ENCODE measurements at places on chromosomes 2 and 18.

GRCh38 chr2:73237168-73237567, 3.1 kb downstream of the CCT7 start:
- no peak for DNase-seq

DNA sequence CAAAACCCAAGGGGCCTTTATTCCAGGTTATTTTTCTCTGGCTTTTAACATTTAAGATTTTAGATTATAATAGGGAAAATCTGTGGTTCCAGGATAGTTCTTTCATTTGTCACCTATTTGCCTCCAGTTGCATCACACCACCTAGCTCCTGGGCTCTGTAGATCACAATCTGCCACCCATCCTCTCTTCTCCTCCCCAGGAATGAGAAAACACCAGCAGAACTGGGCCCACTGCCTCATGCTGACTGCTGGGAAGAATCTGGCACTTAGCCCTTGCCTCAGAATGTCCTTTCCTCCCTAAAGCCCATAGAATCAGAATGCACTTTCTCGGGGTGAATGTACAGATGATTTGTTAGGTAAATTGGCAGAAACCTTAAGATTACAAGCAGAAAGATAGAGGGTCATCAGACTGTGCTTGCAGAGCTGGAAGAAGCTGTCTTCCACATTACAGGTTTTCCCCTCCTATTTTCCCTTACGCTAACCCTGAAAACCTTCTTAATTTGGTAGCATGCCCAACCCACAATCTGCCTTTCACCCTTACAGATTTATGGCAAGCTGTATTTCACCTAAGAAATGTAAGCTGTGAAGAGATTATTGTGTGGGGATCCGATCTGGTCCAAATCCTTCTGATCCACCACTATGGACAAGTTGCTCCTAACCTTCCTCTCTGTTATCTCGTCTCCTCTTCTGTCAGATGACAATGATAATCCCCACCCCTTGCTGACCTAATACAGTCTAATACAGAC, 72.6 kb downstream of the LRRC30 start:
- DNase-seq, result no peak

DNA sequence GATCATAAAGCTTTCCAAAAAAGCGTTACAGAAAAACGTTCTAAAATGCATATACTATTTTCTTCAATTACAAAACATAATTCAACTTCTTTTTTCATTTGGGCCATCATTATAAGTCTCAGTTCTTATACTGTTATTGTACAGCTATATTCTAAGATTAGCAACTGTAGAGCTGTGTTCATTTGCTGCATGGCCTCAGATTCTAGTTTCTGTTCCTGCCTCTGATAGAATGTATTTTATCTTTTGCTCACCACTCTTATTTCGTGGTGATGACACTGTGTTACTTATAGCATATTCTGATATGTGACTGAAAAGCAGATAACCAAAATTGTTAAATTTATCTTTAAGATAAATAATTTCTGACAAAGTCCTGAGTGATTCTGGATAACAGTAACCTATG, 67.2 kb downstream of the PTRHD1 start:
- DNase-seq, result no peak

- no peak for DNase-seq
These were observed 2.6 kb upstream of the HOXD13 start for GRCh38 chr2:176089843-176090395.

GRCh38 chr18:52685316-52685715, 345.3 kb downstream of the DCC start:
- DNase-seq, result no peak

DNA sequence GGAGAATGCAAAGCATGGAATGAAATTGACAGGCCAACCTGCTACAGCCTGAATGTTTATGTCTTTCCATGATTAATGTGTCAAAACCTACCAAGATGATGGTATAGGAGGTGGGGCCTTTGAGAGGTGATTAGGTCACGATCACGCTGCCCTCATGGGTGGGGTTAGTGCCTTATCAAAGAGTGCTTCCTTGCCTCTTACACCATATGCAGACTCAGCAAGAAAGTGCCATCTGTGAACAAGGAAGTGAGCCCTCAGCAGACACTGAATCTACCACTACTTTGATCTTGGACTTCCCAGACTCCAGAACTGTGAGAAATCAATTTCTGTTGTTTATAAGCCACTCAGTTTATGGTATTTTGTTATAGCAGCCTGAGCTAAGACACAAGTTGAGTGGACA, 147.5 kb upstream of the BCL2L11 start:
- DNase-seq, result no peak

- no peak for DNase-seq
These were observed 482.9 kb upstream of the SPRED2 start for GRCh38 chr2:65915273-65915672.

GRCh38 chr2:216119146-216119545, 10.0 kb downstream of the XRCC5 start:
- DNase-seq, result no peak

- no peak for DNase-seq
These were observed 152.9 kb downstream of the SPP2 start for GRCh38 chr2:234203135-234203984.

DNA sequence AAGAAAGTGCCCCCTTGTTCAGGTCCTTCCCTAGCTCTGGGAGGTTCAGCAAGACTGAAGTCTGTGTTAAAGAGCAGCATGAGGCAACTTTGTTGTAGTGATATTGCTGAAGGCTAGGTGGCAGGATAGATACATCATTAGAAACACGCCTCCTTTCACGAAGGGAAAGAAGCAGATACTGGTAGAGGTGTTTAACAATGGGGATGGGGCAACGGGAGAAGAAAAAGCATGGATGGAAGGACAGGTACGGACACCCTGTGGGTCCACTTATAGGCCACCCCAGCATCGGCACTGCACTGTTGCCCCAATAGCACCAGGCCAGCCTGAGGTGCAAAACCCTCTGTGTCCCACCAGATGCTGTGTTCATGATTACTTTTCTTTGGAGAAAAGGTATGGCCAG, 3.5 kb upstream of the IGFBP5 start:
- peak; percentile 63 for DNase-seq

DNA sequence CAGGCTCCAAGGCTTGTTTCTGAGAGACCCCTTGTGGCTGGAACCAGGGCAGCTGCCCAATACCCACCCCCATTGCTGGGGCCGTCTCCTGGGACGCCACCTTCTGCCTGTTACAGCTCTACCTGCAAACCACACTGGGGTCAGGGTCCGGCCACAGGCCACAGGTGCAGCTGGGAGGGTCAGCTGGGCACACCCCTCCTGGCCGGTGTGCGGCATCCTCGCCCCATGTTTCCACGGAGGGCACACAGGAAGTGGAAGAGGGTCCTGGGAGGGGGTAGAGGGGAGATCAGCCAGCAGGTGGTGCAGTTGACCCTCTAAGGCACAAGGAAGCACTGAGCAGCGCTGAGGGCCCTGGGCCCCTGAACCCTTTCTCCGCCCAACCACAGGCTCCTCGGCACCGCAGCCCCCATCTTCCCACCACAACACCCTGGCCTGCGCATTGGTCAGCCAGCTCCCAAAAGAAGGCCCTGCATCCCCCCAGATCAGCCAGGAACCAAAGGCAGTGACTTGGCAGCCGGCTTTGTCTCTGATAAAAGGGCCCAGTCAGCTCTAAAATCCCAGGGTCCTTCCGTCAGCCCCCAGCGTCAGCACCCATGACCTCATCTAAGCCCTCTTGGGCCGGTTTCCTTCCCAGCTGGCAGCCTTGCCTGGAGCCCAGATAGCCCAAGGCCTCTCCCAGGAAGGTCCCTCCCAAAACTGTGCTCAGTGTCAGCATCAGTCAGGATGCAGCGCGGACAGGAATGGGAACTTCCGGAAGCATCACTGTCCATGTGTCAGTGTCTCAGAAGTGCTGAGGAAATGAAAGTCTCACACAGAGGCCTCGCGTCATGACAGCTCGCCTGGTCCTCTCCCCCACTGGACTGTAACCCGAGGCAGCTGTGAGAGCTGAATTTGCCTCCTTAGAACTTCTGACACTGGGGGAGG, 1.7 kb downstream of the ERFE start:
- no peak for DNase-seq

DNA sequence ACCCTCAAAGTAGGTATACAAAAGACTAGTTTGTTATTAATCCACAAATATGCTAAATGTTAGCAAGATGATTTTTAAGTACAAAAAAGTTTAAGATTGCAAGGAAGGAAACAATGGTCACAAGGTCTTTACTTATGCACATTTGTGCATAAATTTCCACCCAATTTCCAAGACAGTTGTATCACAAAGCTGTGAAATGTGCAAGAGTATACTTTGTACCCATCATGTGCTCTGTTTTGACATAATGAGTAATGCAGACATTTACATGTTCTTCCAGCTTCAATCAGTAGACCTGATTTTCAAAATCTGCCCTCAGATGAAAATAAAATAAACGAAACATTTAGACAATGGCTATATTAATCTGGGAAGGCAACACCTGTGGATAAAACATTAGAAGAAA, 27.0 kb downstream of the SLC5A7 start:
- no peak for DNase-seq

GRCh38 chr2:179999000-179999399, 8.1 kb downstream of the CWC22 start:
- DNase-seq, result no peak

- DNase-seq, result no peak
These were observed 29.2 kb downstream of the SMAD7 start for GRCh38 chr18:48921305-48922225.

DNA sequence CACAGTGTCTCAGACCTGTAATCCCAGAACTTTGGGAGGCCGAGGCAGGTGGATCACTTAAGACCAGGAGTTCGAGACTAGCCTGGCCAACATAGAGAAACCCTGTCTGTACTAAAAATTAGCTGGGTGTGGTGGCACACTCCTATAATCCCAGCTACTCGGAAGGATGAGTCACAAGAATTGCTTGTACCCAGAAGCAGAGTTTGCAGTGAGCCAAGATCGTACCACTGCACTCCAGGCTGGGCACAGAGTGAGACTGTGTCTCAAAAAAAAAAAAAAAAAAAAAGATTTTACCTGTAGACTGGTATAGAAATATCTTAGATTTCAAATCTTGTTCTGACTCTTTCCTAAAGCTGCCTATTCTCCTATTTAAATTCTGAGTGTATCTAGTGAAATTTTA, 7.2 kb upstream of the KLHL29 start:
- DNase-seq, result no peak

DNA sequence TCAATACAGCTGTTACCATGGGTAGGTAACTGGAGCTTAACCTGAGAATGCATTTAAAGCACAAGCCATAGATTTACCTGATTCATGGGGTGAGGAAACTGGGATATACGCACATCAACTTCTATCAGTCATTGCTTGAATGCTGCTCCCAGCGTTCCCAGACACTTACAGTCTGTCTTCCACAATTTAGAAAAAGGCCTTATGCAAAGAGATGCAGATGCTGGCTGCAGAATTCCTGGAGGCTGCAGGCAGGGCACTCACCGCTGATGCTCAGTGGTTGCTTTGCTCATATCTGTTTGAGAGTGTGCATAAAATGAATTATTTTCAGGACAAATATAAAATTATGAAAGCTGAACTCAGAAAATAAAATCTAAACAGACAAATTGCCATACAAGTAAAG, 950.7 kb upstream of the PIK3C3 start:
- DNase-seq, result no peak

DNA sequence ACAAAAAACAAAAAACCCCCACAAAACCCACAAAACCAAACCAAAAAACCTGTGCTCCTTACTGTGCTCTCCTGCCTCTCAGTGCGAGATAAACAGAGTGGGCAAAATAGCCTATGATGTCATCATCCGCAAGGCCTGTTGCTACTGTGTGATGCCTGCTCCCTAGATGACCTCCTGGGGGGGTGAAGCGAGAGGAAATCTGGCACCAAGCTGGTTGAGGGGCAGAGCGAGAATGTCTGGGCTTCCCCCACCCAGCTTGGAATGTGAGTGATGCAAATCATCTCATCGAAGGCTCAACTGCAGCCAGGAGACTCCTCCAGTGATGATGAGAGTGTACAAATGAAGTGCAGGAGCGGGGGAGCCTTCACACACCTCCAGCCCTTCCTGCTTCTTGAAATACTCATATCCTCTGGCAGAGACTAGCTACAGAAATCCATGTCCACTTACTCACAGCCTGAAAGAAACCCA, 57.7 kb upstream of the MAP4K3 start:
- no peak for DNase-seq

DNA sequence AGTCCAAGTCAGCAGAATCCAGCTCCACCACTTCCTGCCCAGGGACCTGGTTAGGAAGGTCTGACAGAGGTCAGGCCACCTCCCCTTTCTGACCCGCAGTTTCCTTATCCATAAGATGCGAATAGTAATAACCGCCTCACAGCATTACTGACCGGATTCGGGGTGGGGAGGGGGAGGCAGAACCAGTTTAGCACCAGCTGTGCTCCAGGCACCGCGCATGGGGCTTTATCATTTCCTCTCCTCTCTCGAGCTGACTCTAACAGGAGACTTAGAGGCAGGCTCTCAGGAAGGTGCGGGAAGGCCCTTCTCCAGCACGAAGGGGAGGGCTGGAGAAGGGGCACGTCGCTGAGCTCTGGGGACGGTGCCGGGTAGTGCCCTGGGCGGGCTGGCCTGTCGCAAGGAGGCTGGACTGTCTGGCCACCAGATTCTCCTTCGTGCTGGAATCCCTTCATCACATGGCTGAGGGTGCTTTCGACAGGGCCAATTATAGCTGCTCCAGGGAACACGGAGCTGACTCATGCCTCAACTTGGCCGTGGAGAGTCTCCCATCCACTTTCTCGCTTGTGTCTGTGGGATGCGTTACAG, 5.7 kb downstream of the EHD3 start:
- DNase-seq, result no peak

DNA sequence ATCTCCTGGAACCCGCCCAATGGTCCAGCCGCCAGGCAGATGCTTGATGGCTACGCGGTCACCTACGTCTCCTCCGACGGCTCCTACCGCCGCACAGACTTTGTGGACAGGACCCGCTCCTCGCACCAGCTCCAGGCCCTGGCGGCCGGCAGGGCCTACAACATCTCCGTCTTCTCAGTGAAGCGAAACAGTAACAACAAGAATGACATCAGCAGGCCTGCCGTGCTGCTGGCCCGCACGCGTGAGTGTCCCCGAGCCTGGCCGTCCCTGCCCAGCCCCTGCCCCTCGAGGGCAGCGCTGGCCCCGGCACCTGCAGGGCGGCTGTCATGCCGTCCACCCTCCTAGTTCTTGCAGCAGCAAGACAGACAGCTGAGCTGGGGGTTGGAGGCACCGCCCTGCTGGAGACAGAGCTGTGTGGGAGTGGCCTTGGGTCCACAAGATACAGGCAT, 36.7 kb downstream of the MTERF4 start:
- DNase-seq, result no peak

DNA sequence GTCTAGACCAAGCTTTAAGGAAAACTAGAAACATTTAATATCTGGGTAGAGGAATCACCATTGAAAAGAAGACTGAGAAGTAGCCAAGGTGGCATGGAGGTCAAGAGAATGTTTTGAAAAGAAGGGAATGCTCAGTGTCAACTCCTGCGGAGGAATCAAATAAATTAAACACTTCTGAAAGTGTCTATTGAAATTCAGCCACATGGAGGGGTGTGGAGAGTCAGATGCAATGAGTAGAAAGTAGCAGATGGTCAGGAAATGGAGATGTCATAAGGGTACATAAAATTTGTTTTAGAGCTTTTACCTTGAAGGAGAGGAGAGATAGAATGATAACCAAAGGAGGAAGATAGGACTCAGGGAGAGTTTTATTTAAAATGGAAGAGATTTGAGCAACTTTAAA, 35.1 kb downstream of the NLRC4 start:
- no peak for DNase-seq

All from Kasumi-1 (cell line).